ENCODE measurements at places on chromosomes 6 and 20. TPM values are rescaled to one million over a fixed set of nuclear protein-coding genes. Genes with fewer than 3 reads are reported as not detected.

The SRPK1 gene
- 13.5 TPM for polyA plus RNA-seq

The LYRM4 gene
- 16.9 TPM for polyA plus RNA-seq

The GPR63 gene
- polyA plus RNA-seq: 0.01 TPM

The ZNF292 gene
- 10.1 TPM for polyA plus RNA-seq

The GABBR1 gene
- polyA plus RNA-seq: 246 TPM

The ELOVL4 gene
- polyA plus RNA-seq: not detected

The LY86 gene
- 98.9 TPM for polyA plus RNA-seq

- H3K27ac ChIP-seq: no peak overlapping the region
- no peaks in the 10 kb centered on the region for H3K27me3 ChIP-seq
- no peaks in the 10 kb centered on the region for H3K36me3 ChIP-seq
- no peak overlapping the region for H3K4me3 ChIP-seq
Observed at GRCh38 chr20:54199721-54200176, 8.1 kb upstream of the PFDN4 start.

DNA sequence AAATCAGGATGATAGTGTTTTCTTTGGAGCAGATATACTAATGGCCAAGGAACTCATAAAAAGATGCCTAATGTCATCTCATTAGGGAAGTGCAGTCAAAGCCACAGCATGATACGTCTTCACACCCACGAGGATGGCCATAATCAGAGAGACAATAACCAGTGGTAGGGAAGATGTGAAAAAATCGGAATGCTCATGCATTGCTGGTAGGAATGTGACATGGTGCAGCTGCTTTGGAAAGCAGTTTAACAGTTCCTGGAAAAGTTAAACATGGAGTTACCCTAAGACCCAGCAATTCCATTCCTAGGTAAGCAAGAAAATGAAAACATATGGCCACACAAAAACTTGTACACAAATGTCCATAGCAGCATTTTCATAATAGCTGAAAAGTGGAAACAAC is 29.9 kb downstream of the BCAS1 start:
- no peaks in the 10 kb centered on the region for H3K4me1 ChIP-seq
- H3K27ac ChIP-seq: no peak overlapping the region
- H3K4me3 ChIP-seq: no peak overlapping the region
- no peak for DNase-seq

DNA sequence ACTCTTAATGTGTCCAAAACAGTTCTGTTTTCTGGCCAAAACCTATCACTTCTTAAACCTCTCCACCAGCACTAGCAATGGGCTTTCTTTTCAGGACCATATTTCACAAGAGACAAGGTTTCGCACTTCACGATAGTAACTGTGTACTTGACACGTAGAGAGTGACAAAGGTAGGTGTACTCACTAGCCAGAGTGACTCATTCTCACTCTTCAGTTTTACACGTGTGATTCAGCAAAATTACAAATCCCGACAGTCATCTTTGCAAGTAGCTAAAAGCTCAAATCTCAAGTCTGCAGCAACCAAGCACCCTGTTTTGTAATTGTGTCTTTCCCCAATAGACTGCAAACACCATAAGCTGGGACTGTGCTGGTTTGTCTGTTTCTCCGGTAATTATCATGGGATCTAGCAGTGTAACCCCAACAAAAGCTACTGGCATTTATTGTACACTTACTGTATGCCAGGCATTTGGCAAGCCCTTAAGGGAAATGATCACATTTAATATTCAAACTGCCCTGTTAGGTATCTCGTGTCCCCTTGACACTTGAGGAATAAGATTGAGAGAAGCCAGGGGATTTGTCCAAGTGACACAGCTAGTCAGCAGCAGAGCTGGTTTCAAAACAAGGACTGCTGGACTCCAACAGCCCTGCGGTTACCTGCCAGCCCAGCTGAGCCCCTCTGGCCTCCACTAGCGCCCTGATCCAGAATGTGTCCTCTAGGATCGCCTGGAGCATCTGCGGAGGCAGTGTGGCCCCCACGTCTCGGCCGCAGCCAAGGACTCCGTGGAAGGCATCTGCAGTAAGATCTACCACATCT is 9.9 kb downstream of the PCIF1 start:
- DNase-seq: no peak
- H3K4me3 ChIP-seq: no peak overlapping the region
- H3K4me1 ChIP-seq: no peaks in the 10 kb centered on the region
- peaks cover 92% of the 10 kb centered on the region for H3K36me3 ChIP-seq
- H3K27ac ChIP-seq: no peak overlapping the region

DNA sequence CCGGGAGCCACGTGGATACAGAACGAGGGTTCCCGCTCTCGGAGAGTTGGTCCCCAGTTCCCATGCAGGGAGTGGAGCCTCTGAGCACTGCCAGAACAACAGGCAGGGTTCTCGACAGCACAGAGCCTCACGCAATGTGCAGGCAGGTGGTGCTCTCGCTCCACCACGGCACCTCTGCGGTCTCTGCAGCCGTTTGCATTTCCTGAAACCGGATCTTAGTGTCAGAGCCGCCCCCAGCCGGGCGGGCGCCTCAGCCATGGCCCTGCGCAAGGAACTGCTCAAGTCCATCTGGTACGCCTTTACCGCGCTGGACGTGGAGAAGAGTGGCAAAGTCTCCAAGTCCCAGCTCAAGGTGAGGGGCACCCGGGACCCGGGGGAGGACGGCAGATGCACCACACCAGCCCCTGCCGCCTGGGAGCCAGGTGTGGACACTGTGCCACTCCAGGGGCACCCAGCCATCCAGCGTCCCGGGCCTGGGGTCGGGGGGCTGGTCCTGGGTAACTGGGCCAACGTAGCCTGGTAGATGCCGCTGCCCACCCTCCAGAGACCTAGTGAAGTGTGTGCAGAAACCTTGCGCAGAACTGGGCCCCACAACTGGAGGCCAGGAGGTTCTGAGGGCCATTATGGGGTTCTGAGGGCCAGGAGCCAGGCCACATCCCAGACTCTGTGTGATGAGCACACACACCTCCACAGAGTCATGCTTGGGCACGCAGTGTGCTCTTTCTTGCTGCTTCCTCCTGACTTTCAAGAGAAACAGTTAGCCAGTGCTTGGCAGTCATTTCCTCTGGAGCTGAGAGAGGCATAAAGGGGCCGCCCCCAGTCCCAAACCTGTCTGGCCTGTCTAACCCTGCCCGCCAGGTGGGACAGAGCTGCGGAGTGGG is at the start of gene DEF6:
Gene DEF6, plus strand, starts transcription at position 218 of the 881 bp plus-strand sequence. Its CDS starts 39 bp downstream, at position 257.
- peak; percentile 91 for DNase-seq
- H3K27ac ChIP-seq: peak within 1 kb of the TSS; percentile 87
- H3K27me3 ChIP-seq: no peaks in the 10 kb centered on the region
- H3K4me1 ChIP-seq: peaks cover 48% of the 10 kb centered on the region

GRCh38 chr20:53413186-53413631 is 180.4 kb downstream of the ZNF217 start:
- H3K4me3 ChIP-seq: no peak overlapping the region
- no peaks in the 10 kb centered on the region for H3K36me3 ChIP-seq
- H3K27ac ChIP-seq: no peak overlapping the region
- peaks cover 4% of the 10 kb centered on the region for H3K27me3 ChIP-seq
- DNase-seq: peak; percentile 72

DNA sequence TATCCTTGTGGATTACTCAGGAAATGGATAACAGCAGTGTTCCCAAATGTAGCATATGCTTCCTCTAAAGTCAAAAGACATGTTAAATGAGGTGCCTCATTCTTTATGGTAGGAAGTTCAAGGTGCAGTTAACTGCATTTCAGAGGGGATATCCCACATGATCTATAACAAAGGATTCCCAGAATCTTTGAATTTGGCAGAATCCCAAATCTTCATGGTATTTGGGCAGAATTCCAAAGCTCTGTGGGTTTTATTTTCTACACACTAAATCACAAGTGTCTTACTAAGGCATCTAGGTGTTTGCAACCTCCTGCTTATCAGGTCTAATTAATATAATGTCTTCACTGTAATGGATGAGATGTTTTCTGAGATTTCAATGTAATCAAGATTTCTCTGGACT is 364.3 kb upstream of the MAN1A1 start:
- H3K4me1 ChIP-seq: peaks cover 14% of the 10 kb centered on the region
- no peak overlapping the region for H3K27ac ChIP-seq
- no peak for DNase-seq
- no peak overlapping the region for H3K4me3 ChIP-seq

DNA sequence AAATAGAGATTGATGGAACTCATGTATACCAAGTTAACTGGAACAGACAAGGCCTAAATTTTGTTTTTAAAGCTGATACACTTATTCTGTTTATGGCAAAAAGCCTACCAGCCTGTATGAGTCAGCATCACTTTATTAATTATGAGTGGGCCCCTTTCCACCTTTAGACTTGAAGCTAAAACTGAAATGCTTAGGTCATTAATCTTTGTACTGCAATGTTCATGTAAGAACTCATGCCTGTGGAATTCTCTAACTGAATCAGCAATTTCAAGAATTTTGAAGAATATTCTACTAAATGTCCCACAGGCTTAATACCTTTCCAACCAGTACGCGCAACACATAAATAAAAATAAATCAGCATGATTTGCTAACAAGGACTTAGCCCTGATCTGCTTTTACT is 140.2 kb upstream of the PHACTR1 start:
- no peaks in the 10 kb centered on the region for H3K4me1 ChIP-seq
- no peak overlapping the region for H3K27ac ChIP-seq
- no peaks in the 10 kb centered on the region for H3K36me3 ChIP-seq

DNA sequence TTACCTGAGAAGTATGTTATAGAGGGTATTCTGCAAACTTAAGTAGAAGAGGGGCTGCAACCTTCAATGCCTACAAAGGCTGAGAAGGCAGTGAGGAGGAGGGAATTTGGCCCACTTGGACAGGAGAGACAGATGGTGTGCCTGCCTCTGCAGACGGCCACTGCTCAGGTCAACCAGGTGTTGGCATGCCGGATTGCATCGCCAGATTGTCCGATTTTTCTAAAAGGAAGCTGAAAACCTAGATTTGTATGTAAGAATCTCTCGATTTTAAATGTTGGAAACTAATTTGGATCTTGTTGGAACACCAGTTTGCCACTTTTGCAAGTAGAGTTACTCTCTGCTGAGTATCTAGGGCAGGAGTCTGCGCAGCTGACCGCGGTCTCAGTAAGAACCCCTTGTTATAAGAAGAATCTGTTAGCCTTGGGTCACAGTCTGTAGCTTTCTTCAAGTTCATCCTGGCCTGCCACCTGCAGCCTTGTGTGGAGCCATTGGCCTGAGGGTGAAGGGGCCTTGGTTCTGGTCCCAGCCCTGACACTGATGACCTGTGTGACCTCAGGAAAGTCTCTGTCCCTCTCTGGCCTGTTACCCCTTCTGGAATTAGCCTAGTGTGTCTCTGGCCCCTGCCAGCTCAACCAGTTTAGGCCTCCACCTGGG is 54.4 kb downstream of the TGM2 start:
- no peaks in the 10 kb centered on the region for H3K27me3 ChIP-seq
- H3K4me3 ChIP-seq: no peak overlapping the region
- no peaks in the 10 kb centered on the region for H3K36me3 ChIP-seq
- H3K27ac ChIP-seq: no peak overlapping the region
- DNase-seq: no peak

- H3K4me1 ChIP-seq: no peaks in the 10 kb centered on the region
- H3K27me3 ChIP-seq: peaks cover 11% of the 10 kb centered on the region
- H3K4me3 ChIP-seq: no peak overlapping the region
- no peak overlapping the region for H3K27ac ChIP-seq
Observed at GRCh38 chr6:32095338-32096086, 13.6 kb downstream of the TNXB start.

GRCh38 chr20:33624399-33624798 is 37.7 kb upstream of the C20orf144 start:
- H3K27me3 ChIP-seq: no peaks in the 10 kb centered on the region
- H3K36me3 ChIP-seq: peaks cover 1% of the 10 kb centered on the region
- peaks cover 7% of the 10 kb centered on the region for H3K4me1 ChIP-seq
- peak overlapping the region; percentile 15 for H3K27ac ChIP-seq
- no peak for DNase-seq

GRCh38 chr20:47502271-47503239 is 868 bp downstream of the NCOA3 start:
- peak; percentile 79 for DNase-seq
- peak overlapping the region; percentile 95 for H3K27ac ChIP-seq
- peaks cover 2% of the 10 kb centered on the region for H3K36me3 ChIP-seq
- no peaks in the 10 kb centered on the region for H3K27me3 ChIP-seq
- H3K4me1 ChIP-seq: peaks cover 39% of the 10 kb centered on the region
- peak overlapping the region; percentile 90 for H3K4me3 ChIP-seq

DNA sequence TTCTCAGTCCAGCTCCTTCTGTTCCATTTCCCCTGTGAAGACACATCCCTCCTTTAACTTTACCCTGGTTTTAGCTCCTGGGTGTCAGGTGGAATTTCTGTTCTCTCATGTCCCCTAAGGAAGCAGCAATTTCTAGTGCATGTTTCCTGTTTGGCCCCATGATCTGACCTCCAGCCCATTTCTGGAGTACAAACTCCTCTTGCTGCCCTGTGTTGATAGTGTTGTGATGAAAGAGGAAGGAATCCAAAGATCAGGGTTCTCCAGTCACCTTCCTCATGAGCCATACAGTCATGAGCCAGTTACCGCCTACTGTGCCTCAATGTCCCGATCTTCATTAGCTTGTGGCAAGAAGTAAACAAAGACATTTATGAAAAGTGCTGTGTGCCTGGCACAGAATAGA is 97.4 kb downstream of the PHACTR1 start:
- no peaks in the 10 kb centered on the region for H3K36me3 ChIP-seq
- H3K4me1 ChIP-seq: no peaks in the 10 kb centered on the region
- no peak overlapping the region for H3K27ac ChIP-seq
- H3K4me3 ChIP-seq: no peak overlapping the region
- no peak for DNase-seq

- no peaks in the 10 kb centered on the region for H3K27me3 ChIP-seq
- no peak overlapping the region for H3K4me3 ChIP-seq
- H3K4me1 ChIP-seq: peaks cover 3% of the 10 kb centered on the region
- H3K27ac ChIP-seq: no peak overlapping the region
- DNase-seq: no peak
Observed at GRCh38 chr6:113289166-113289565, 568.0 kb upstream of the MARCKS start.

DNA sequence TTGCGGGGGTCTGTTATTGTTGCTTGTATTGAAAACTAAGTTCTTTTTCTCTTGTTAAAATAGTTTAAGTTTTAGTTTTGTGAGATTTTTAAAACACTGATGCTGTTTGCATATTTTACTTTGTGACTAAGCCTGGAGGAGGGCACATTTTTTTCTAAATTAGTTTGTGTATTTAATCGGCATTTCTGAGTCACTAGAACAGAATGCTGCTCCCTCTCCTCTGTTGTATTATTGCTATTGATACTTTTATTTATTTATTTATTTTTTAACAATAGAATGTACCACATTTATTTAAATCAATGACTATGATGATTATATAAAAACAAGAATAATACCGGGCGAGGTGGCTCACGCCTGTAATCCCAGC is 5.1 kb upstream of the FAM50B start:
- DNase-seq: no peak
- peaks cover 11% of the 10 kb centered on the region for H3K4me1 ChIP-seq
- H3K27me3 ChIP-seq: no peaks in the 10 kb centered on the region
- H3K4me3 ChIP-seq: no peak overlapping the region
- H3K27ac ChIP-seq: no peak overlapping the region

- H3K4me3 ChIP-seq: no peak overlapping the region
- no peaks in the 10 kb centered on the region for H3K36me3 ChIP-seq
- peaks cover 8% of the 10 kb centered on the region for H3K4me1 ChIP-seq
Observed at GRCh38 chr6:108844135-108844534, 4.1 kb upstream of the ARMC2 start.

GRCh38 chr6:151723152-151723551 is 84.3 kb upstream of the ESR1 start:
- peaks cover 21% of the 10 kb centered on the region for H3K4me1 ChIP-seq
- no peaks in the 10 kb centered on the region for H3K27me3 ChIP-seq
- no peak overlapping the region for H3K27ac ChIP-seq
- H3K4me3 ChIP-seq: no peak overlapping the region
- peak; percentile 53 for DNase-seq
- no peaks in the 10 kb centered on the region for H3K36me3 ChIP-seq

- H3K4me3 ChIP-seq: no peak overlapping the region
- peak; percentile 41 for DNase-seq
- no peaks in the 10 kb centered on the region for H3K36me3 ChIP-seq
- no peaks in the 10 kb centered on the region for H3K27me3 ChIP-seq
Observed at GRCh38 chr20:25984933-25985332, 288.3 kb upstream of the ZNF337 start.

All from B cell (primary cell).